ENCODE measurements at places on chromosomes 12 and 14. TPM values are rescaled to one million over a fixed set of nuclear protein-coding genes. Genes with fewer than 3 reads are reported as not detected.

- no peak overlapping the region for H3K27ac ChIP-seq
- no peak for DNase-seq
- no peaks in the 10 kb centered on the region for H3K36me3 ChIP-seq
- no peak overlapping the region for H3K4me3 ChIP-seq
Observed at GRCh38 chr12:7940906-7941305, 4.9 kb upstream of the SLC2A3 start.

Gene PRB2
- not detected for total RNA-seq

DNA sequence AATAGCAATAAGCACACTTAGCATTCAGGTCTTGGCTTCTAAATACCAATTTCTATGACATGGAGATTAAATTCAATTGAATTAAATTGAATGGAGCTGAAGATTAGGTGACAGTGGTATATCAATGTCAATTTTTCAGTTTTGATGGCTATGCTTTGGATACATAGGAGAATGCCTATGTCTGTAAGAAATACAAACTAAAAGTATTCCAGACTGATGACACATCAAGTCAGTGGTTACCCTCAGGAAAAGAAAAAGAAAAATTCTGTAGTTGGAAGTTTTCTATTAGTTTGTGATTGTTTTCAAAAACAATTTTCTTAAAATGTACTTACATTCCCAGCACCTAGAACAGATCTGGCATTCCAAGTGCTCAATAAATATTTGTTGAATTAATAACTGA, 4.9 kb upstream of the DCAF4 start:
- no peaks in the 10 kb centered on the region for H3K4me1 ChIP-seq
- DNase-seq, result no peak

GRCh38 chr14:20486684-20487395, 17.6 kb downstream of the PNP start:
- no peak for DNase-seq
- H3K27me3 ChIP-seq, result no peaks in the 10 kb centered on the region
- no peaks in the 10 kb centered on the region for H3K36me3 ChIP-seq
- H3K4me1 ChIP-seq, result no peaks in the 10 kb centered on the region

DNA sequence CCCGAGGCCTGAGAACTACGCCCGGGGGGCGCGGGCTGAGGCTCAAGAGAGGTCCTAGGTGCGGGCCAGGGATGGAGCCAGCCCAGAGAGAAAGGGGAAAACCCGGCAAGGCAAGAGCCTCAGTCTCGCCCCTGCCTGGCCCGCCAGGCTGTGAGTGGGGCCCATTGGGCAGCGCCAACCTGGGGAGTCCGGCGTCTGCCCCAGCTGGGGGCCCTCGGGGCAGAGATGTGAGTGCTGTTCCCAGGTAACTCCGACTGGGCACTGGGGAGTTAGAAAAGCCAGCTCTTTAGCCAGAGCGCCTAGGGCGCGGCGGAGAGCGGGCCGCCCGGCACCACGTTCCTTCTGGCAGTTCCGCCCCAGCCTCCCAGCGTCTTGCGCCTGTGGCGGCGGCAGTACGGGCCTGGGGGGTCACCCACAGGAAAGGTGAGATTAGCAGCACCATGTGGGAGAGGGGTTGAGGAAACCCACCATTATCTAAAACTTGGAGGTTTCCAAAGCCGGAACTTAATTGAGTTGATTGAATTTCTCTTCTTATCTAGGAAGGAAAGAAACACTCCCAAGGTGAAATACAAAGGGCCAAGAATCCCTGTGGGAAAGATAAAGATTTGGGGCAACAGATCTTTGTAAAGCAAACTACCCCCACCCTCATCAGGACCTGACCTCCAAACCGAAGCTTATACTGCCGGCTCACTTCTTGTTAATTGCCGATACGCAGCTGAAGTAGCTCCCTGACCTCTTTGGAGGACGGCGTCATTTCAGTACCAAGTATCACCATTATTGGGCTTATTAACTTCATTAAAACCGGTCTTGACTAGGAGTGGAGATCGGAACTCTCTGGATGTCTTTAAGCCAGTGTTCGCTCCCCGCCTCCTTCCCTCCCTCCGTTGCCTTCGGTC, 11.6 kb downstream of the OTX2 start:
- H3K27me3 ChIP-seq, result peaks cover 99% of the 10 kb centered on the region
- no peak overlapping the region for H3K27ac ChIP-seq
- no peaks in the 10 kb centered on the region for H3K36me3 ChIP-seq
- DNase-seq, result no peak
- no peaks in the 10 kb centered on the region for H3K4me1 ChIP-seq

- H3K27ac ChIP-seq, result no peak overlapping the region
- DNase-seq, result no peak
- H3K4me1 ChIP-seq, result peaks cover 23% of the 10 kb centered on the region
- H3K4me3 ChIP-seq, result no peak overlapping the region
Observed at GRCh38 chr14:24182110-24182882, 6.3 kb downstream of the IPO4 start.

DNA sequence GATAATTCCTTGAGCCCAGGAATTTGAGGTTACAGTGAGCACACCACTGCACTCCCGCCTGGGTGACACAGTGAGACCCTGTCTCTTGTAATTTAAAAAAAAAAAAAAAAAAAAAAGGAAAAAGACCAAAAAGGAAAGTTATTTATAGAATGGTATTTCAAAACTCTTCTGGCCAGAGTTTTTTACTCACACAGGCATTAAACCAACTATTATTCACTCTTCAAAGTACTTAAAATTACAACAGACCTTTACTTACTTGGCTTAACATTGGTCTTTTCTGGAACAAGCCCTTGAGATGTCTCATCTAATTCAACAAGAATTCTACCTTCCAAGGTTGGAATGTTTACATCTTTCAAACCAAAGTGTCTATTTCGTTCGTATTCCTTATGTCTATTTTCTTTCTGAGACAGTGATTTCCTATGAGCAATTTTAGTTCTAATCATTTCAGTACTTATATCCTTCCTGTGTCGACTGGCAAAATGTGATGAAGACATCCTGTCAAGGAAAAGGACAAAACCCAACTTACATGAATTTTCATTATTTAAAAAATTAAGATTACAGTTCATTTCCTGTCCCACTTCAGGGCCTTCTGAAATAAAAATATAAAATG, 2.6 kb downstream of the DLGAP5 start:
- H3K27me3 ChIP-seq, result no peaks in the 10 kb centered on the region
- DNase-seq, result no peak
- no peak overlapping the region for H3K27ac ChIP-seq
- H3K4me1 ChIP-seq, result peaks cover 4% of the 10 kb centered on the region

DNA sequence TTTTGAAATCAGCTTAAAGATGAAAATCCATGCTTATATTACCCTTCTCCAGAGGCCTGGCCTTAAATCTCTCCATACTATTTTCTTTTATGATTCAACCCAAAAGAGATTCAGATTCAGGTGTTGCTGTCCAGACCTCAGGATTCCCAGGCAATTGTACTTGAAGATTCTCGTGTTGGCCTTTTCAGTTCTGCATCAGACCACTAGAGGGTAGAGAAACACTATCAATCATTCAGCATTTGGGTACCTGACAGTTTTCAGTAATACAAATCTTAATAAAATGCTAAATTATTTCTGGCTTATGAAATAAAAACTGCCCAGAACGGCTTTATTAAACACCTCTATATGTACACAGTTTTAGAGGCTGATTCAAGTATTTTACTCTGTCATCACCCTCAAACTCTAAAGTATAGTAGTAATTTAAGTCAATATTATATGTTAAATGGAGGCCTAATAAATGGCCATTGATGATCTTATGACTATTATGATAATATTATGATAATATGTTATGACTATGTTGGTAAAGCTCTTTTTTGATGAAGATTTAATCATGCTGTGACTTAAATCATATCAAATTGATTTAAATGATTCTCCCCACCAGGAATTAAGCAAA, 301.1 kb downstream of the DUSP6 start:
- no peaks in the 10 kb centered on the region for H3K27me3 ChIP-seq
- no peaks in the 10 kb centered on the region for H3K4me1 ChIP-seq
- H3K27ac ChIP-seq, result no peak overlapping the region
- no peaks in the 10 kb centered on the region for H3K36me3 ChIP-seq
- H3K4me3 ChIP-seq, result no peak overlapping the region

Gene C1S
- 51.5 TPM for total RNA-seq

DNA sequence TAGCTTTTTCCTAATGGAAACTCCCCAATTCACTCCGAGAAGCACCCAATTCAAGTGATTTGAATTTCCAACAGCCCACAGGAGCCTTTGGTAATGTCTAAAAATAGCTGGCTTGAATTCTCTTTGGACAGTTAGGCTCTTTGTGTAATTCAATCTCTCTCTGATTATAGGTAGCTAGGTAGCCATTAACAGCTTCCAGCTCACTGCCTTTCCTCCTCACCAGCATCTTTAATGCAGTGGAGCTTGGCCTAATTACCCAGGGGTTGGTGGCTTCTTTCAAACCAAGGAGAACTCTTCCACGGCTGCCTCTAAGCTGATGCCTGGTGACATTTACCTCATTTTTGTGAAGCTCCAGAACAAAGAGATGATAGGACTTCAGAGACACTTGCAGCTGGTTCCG, 86.4 kb downstream of the WSCD2 start:
- H3K27ac ChIP-seq, result no peak overlapping the region
- H3K4me1 ChIP-seq, result no peaks in the 10 kb centered on the region
- H3K4me3 ChIP-seq, result no peak overlapping the region

- no peak overlapping the region for H3K4me3 ChIP-seq
- no peaks in the 10 kb centered on the region for H3K27me3 ChIP-seq
- no peak for DNase-seq
- H3K4me1 ChIP-seq, result no peaks in the 10 kb centered on the region
- no peaks in the 10 kb centered on the region for H3K36me3 ChIP-seq
Observed at GRCh38 chr14:102993523-102993922, 63.8 kb downstream of the CDC42BPB start.

Gene TRIP11
- 64.9 TPM for total RNA-seq

- H3K4me1 ChIP-seq, result no peaks in the 10 kb centered on the region
- H3K36me3 ChIP-seq, result peaks cover 9% of the 10 kb centered on the region
- no peak overlapping the region for H3K4me3 ChIP-seq
- no peak for DNase-seq
- H3K27me3 ChIP-seq, result no peaks in the 10 kb centered on the region
Observed at GRCh38 chr12:64147011-64147631, 75.0 kb downstream of the KICS2 start.

GRCh38 chr12:122023339-122024131, 1.9 kb downstream of the BCL7A start:
- DNase-seq, result peak; percentile 69
- peak overlapping the region; percentile 87 for H3K27ac ChIP-seq
- H3K4me3 ChIP-seq, result peak overlapping the region; percentile 45
- H3K36me3 ChIP-seq, result no peaks in the 10 kb centered on the region
- H3K4me1 ChIP-seq, result peaks cover 21% of the 10 kb centered on the region
- H3K27me3 ChIP-seq, result no peaks in the 10 kb centered on the region

Gene MAPKAPK5
- 53.4 TPM for total RNA-seq

Gene RNU6-7
- total RNA-seq, result not detected

- H3K27ac ChIP-seq, result no peak overlapping the region
- H3K4me3 ChIP-seq, result no peak overlapping the region
- DNase-seq, result no peak
- no peaks in the 10 kb centered on the region for H3K27me3 ChIP-seq
- no peaks in the 10 kb centered on the region for H3K36me3 ChIP-seq
- no peaks in the 10 kb centered on the region for H3K4me1 ChIP-seq
Observed at GRCh38 chr12:86711731-86712130, 455.5 kb upstream of the MGAT4C start.

Gene ATP2B1
- 15.7 TPM for total RNA-seq

DNA sequence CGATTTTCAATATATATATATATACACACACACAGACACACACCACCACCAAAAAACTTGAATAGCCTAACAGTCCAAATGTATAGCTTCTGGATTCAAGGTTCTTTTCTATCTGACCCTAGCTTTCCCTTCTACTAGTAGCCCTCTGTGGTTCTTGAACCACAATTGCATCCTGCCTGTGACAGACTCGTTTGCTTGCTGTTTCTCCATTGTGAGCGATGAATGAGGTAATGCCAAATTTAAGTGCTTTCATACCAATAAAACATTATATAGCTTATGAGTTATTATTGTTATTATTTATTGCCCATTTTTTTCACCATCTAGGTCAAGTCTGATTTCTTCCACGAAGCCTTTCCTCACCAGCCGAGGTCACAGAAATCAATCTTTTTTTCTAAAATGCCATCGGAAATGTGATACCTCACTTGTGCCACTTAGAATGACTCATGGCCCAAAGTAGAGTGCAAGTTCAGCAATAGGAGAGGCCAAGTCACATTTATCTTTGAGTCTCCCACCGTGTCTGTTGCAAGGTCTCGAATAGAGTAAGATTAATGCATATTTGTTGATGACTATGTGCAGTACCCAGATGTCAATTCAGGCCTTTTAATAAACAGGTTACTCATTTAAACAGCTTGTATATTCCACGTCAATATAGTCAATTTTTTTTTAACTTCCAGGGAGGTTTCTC, 1015.8 kb upstream of the SEL1L start:
- no peaks in the 10 kb centered on the region for H3K4me1 ChIP-seq
- no peaks in the 10 kb centered on the region for H3K27me3 ChIP-seq
- DNase-seq, result no peak
- H3K27ac ChIP-seq, result no peak overlapping the region

GRCh38 chr12:125324861-125325490, 259.7 kb downstream of the AACS start:
- H3K4me3 ChIP-seq, result no peak overlapping the region
- H3K4me1 ChIP-seq, result no peaks in the 10 kb centered on the region
- H3K27me3 ChIP-seq, result peaks cover 14% of the 10 kb centered on the region
- DNase-seq, result no peak

DNA sequence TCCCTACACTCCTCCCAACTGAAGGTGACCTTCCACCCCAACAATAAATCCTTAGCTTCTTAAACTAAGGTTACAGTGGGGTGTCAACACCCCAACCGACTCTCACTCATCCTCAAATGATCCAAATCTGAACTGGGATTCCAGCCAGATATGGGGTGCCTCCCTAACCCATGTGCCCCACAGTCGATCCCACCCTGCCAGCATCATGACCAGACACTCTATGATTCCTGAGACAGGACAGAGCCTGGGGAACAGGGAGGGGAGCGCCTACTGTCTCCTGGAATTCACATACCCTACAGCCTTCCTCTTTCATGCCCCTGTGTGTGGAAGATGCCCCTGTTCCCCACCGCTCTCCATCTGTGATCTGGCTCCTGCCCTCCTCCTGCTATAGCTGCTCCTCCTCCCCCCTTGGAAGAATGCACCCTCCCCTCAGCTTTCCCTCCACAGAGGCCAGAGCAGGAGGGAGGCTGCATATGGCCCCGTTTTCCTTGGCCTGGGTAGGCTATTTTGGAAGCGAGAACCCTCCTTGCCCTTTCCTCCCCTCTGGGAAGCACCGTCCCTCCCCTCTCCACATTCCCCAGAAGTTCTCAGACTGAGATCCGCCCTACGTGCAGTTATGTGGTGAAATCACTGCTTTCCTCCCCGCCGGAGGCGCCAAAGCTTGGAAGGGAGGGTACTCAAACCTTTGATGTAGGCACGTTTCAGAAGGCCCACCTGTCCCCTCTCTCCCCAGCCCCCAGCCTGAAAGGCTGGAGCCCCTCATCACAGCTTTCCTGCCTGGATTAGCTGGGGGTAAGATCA, 48.0 kb downstream of the SMUG1 start:
- peak overlapping the region; percentile 76 for H3K27ac ChIP-seq
- peak; percentile 29 for DNase-seq
- no peaks in the 10 kb centered on the region for H3K27me3 ChIP-seq
- no peak overlapping the region for H3K4me3 ChIP-seq
- H3K4me1 ChIP-seq, result no peaks in the 10 kb centered on the region

Gene DEGS2
- 0.10 TPM for total RNA-seq

DNA sequence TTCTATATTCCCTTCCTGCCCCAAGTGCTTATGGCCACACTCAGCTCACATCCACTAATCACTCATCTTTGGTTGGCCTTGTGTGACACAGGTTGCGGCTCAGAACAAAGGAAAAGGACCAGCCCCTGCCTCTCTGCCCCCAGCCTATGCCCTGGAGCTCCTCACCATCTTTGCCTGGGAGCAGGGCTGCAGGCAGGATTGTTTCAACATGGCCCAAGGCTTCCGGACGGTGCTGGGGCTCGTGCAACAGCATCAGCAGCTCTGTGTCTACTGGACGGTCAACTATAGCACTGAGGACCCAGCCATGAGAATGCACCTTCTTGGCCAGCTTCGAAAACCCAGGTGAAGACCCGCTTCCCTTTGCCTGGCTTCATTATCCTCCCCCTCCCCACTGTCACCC, 15.8 kb upstream of the OAS2 start:
- H3K27me3 ChIP-seq, result no peaks in the 10 kb centered on the region
- H3K27ac ChIP-seq, result no peak overlapping the region
